ENCODE measurements at places on chromosomes 16 and 17.
A peak's percentile ranks its signal among the peaks of the same experiment; 100 is the strongest.

- peak; percentile 83 for DNase-seq
These were observed 25.0 kb downstream of the CDK12 start for GRCh38 chr17:39486242-39486641.

DNA sequence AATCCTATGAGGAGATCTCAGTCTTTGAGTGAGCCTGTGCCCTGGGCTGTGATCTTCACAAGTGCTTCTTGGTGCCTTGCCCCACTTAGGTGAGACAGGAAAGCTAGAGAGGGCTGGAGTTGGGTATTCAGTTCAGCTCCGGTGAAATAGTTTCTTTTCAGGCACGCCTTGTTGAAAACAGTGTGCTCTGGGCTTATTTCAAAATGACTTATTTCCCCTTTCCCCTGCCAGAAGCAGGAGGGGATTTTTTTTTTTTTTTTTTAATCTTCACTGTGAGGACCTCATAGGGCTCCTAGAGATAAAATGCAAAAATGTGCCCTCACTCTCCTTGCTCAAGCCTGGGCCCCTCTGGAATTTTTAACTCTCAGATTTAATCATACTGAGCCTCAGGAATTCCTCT, 27.2 kb downstream of the MOSMO start:
- no peak for DNase-seq

- DNase-seq: no peak
These were observed 500.7 kb downstream of the GRIN2A start for GRCh38 chr16:9681508-9681907.

GRCh38 chr16:2517954-2518605, 2.1 kb upstream of the AMDHD2 start:
- no peak for DNase-seq

- DNase-seq: peak; percentile 91
These were observed 18.1 kb downstream of the TMC7 start for GRCh38 chr16:19001788-19002187.

DNA sequence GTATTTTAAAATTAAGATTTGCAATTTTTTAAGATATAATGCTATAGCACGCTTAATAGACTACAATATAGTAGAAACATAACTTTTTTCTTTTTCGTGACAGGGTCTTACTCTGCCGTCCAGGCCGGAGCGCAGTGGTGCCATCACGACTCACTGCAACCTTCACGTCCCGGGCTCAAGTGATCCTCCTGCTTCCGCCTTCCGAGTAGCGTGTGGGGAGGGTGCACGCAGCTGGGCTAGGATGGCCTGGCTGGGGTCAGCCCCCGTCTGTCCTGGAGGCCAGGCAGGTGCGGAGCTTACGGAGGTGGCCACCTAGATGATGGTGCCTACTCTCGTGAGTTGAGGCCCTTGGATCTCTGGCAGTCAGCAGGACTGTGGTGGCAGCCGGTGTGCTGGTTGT, 50.1 kb downstream of the JPH3 start:
- no peak for DNase-seq

DNA sequence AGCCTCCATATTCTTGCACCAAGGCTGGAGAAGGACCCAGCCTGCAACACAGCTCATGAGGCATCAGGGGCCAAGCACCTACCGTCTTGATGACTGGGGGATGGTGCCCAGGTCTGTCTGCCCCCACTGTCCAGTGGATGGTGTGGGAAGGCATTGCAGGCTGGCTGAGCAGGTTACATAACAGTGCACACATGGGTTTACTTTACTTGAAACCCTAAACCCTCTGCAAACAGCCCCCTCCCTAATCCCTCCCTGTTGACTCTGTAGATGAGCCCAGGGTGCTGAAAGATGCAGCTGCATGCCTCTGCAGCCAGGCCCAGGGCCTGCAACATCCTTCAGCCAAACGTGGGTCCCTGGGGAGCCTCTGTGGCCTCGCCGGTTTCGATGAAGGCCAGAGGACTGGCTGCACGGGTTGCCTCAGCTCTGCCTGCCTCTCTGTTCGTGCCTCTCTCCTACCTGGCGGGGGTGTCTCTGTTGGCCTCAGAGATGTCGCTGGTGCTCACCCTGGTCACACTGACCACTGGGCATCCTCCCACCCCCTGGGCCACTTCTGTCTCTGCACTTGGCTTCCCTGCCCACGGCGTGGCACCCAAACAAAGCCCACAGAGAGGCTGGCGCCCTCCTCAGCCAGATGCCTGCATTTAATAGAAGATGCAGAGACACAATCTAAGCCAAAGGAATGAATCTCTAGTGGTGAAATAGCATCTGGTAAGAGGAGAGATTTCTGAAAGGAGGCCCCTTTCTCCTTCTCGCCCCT, 95.1 kb downstream of the METRNL start:
- no peak for DNase-seq

- DNase-seq: no peak
These were observed 29.5 kb downstream of the SBK1 start for GRCh38 chr16:28321700-28322411.
